ENCODE measurements at places on chromosomes 1 and 21.
A peak's percentile ranks its signal among the peaks of the same experiment; 100 is the strongest.

DNA sequence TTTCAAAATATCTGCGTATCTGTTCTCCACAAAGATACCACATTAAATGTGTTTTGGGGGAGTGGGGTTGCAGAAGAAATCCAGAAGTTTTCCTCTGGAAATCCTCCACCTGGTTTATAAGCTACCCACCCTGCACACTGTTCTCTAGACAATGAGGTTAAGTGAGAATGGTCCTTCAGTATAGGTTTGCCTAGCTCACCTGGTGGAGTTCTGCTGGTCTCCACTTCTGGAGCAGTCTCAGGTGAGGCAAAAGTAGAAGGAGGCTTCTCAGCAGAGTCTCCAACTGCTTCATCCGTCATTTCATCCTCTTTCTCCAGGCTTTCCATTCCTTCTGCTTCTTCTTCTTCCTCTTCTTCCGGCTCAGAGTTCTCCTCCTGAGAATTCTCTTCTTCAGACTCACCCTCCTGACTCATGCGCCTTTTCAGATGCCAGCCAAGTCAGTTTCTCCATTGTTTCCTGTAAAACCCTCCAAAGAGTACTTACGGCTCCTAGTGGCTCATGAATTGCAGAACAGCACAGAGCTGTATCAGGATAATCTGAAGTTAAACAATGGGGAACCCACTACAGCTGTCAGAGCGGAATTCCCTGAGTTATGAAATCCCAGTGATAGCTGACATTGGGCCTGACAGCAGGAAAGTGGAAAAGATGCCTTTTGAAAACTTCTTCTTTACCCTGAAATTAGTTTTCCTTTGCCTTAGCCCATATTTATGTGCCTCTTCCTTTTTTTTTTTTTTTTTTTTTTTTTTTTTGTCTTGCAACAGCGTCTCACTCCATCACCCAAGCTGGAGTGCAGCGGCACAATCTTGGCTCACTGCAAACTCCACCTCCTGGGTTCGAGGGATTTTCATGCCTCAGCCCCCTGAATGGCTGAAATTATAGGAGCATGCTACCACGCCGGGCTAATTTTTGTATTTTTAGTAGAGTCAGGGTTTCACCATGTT, 38.5 kb downstream of the MSTO1 start:
- no peak for DNase-seq

DNA sequence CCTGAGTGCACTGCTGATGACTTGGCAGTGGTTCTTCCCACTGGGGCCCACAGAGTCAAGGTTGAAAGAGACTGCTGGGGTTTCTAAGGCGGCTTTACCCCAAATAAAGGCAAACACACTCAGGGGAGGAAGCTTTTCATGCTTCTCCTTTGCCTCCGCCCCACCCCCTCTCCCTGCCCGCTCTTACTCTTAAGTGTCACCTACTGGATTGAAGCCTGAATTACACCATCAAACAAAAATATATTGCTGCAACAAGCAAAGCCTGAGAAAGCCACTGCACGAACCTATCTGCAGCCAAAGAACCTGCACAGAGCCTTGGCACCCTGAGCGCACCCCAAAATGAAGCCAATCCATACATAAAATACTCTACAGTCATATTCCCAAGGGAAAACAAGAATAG, 63.1 kb downstream of the PTGFR start:
- DNase-seq = no peak

- DNase-seq = no peak
These were observed 83.4 kb downstream of the CACHD1 start for GRCh38 chr1:64553285-64553684.

DNA sequence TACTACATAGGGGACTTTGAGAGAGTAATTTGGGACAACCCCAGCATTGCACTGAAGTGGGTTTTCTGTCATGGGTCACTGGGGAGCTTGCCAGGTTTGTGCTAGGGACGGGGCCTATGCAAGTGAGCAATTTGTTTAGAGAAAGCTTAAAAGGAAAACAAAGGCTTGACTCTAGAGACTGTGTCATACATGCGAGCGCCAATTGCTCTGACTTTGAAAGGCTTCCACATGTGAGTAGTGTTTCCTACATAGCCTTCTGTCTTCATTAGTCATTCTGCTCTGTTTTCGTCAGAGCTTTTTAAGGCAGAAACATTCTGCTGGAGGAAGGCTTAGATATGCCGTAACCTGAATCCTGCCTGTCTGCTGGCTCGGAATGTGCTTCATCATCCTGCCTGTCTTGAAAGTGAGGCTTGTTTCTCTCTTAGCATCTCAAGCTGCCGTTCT, 28.4 kb downstream of the TRIM45 start:
- no peak for DNase-seq

- DNase-seq = no peak
These were observed 284.3 kb downstream of the LMO4 start for GRCh38 chr1:87612956-87613355.

GRCh38 chr1:157948312-157949073, 45.0 kb upstream of the KIRREL1 start:
- no peak for DNase-seq

DNA sequence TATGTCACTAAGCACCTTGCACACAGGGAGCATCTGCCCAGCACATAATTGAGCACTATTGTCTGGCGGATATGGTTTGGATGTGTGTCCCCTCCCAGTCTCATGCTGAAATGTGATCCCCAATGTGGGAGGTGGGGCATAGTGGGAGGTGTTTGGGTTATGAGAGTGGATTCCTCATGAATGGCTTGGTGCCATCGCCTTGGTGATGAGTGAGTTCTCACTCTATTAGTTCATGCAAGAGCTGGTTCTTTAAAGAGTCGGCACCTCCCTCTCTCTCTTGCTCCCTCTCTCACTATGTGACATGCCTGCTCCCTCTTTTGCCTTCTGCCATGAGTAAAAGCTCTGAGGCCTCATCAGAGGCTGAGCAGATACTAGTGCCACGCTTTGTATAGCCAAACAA, 9.5 kb downstream of the CTSK start:
- DNase-seq = no peak

GRCh38 chr1:42941640-42942330, 16.9 kb downstream of the SLC2A1 start:
- DNase-seq = no peak

- DNase-seq = no peak
These were observed 121.2 kb downstream of the SLC45A1 start for GRCh38 chr1:8439015-8439702.

DNA sequence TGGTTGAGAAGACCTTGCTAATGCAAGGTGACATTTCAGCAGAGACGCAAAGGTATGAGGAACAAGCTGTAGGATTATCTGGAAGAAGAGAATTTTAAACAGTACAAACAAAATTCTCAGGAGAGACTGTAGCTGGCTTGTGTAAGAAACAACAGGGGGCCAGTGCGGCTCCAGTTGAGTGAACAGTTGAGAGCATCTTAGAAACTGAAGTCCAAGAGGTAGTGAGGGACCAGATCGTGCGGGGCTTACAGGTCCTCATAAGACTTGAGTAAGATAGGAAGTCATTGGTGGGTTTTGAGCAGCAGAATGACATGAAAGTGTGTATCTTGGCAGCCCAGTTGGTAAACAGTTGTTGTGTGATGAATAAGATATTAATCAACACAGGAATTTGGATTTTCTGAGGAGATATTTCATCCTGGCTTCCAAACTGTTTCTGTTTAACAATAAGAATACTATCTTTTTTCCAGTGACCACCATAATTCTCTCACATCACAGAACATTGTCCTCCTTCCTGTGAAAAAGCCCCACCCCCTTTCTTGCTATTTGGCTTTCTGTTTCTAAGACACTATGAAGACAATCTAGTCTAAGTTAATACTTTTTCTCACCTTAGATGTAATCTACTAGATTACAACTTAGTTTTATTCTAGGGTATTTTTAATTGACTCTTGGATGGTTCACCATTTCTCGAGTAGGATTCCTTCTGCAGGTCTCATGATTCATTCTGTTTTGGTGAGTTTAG, 62.4 kb downstream of the SASS6 start:
- DNase-seq = no peak

GRCh38 chr21:42337830-42338728, 12.7 kb downstream of the TFF2 start:
- DNase-seq = peak; percentile 86

- DNase-seq = no peak
These were observed 103.7 kb upstream of the PRMT6 start for GRCh38 chr1:106952776-106953175.

DNA sequence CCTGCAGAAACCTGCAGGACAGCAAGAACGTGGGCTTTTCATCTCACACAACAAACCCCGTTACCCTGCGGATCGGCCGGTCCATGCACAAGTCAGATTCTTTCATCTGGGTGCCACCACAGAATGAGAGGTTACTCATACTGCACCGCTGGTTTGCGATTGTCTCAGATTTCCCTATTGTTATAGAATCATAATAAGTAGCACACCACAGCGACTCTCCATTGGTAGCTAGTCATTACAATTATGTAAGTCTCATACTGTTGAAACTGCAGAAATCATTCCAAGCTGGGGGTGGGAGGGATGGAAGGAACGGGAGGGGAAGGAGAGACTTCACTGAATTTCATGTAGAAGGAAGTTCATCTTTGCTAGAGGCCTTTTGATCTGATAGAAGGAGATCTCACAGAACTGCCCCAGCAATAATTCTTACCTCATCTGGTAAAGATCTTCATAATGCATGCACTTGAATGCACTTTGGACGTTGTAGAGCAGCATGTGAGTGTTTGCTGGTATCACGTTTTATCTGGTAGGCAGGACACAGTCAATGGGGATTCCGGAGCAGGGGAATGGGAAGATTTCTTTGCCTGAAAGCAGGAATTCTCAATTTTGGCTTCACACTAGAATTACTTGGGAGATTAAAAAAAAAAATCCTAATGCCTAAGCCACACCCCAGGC, 221.1 kb downstream of the KIF26B start:
- no peak for DNase-seq

GRCh38 chr21:39851002-39851618, 16.1 kb upstream of the PCP4 start:
- no peak for DNase-seq

- DNase-seq = no peak
These were observed 693.1 kb downstream of the RWDD3 start for GRCh38 chr1:95927061-95927460.
